ENCODE measurements at places on chromosomes 3 and 15. TPM values are rescaled to one million over a fixed set of nuclear protein-coding genes. Genes with fewer than 3 reads are reported as not detected.

DNA sequence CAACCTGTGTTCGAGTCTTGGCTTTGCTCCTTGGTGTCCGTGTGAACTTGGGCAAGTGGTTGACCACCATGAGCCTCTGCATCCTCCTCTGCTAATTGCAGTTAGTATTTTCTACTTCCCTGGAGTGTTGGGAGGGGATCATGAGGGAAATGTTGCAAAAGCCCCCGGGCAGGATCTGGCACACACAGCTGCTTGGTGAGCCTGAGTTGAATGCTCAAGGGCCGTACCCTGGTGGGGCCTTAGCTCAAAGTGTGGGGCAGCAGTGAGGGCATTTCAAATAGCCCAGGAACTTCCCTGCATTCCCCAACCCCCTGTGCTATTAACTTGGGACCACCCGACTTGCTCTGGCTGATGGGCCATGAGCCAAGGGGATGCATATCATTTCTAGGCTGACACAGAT lies 94.9 kb upstream of the SLC6A11 start:
- DNase-seq: no peak

- DNase-seq: no peak
These were observed 115.6 kb downstream of the GREM1 start for GRCh38 chr15:32833379-32833821.

DNA sequence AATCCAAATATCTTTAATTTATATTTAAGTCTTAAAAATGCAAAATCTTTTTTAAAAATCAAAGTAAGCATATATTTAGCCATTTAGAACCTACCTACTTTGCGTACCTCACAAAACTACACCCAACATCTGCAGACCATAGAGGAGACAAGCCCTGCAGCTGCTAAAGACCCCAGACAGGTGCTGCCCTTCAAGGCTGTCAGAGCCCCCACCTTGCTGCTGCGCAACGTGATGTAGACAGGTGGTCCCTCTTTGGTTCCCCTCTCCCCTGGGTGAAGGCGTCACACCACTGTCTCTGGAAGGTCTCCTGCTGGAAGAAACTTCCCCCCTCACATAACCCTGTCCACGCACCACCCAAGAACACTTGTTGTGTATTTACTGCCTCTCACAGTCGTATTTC lies 204.5 kb downstream of the ARRDC4 start:
- no peak for DNase-seq

Gene ST8SIA2
- not detected for total RNA-seq

- DNase-seq: no peak
These were observed 167.3 kb downstream of the C3orf70 start for GRCh38 chr3:184985586-184985985.

DNA sequence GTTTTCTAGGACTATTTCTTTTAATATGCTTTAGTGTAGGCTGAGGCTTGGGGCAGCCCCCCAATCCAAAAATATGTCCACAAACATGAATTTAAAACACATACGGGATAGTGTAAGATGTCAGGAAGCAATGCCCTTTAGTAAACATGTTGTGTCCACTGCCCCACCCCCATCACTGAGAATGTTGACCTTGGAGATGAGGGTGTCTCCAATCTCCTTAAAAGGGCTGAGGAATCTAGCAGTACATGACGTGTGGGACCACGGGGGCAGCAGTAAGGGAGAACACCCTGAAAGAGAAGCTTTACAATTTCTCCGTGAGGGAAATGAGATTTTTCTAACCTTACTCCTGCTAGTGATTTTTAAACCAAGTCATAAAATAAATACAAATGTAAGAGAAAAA lies 84.7 kb downstream of the SQOR start:
- no peak for DNase-seq

- no peak for DNase-seq
These were observed 940 bp downstream of the BOC start for GRCh38 chr3:113212150-113212843.

DNA sequence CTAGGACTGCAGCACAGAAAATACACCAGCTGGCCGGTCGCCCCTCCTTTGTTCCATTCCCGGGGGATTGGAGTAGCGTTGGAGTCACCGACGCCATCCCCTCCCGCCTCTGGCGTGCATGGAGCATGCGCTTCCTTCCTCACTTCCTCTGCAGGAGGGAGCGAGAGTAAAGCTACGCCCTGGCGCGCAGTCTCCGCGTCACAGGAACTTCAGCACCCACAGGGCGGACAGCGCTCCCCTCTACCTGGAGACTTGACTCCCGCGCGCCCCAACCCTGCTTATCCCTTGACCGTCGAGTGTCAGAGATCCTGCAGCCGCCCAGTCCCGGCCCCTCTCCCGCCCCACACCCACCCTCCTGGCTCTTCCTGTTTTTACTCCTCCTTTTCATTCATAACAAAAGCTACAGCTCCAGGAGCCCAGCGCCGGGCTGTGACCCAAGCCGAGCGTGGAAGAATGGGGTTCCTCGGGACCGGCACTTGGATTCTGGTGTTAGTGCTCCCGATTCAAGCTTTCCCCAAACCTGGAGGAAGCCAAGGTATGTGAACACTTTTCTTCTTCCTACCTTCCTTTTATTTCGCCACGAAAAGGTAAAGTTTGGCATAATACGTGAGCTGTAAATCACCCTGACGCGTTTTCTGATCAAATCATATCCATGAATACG lies at the start of gene SCG3:
Gene SCG3 (plus strand): TSS at position 201 of the 661 bp plus-strand sequence. CDS start 253 bp downstream, at position 454.
- peak; percentile 68 for DNase-seq

- DNase-seq: no peak
These were observed 46.1 kb downstream of the CMTM6 start for GRCh38 chr3:32456429-32457130.

Gene PRSS50
- total RNA-seq: not detected

- no peak for DNase-seq
These were observed 204.9 kb downstream of the TNIK start for GRCh38 chr3:171255236-171255806.

DNA sequence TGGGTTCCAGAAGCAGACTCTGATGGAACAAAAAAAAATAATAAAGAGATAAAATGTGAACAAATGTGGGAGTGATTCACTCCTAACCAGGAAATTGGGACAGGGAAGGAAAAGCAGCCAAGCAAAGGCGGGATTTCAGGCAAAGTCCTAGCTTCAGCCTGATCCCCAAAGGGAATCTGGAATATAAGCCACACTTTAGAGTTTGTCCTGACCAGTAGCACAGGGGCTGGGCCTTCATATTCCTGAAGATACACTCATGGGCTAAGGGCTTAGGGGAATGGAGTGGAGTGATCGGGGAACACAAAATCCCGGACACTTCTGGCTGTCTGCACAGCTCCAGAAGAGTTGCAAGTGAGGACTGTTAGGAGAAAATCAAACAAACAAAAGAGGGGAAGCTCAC lies 135.0 kb upstream of the COL8A1 start:
- no peak for DNase-seq

GRCh38 chr3:191958980-191959671 lies 498.2 kb downstream of the PYDC2 start:
- DNase-seq: no peak

DNA sequence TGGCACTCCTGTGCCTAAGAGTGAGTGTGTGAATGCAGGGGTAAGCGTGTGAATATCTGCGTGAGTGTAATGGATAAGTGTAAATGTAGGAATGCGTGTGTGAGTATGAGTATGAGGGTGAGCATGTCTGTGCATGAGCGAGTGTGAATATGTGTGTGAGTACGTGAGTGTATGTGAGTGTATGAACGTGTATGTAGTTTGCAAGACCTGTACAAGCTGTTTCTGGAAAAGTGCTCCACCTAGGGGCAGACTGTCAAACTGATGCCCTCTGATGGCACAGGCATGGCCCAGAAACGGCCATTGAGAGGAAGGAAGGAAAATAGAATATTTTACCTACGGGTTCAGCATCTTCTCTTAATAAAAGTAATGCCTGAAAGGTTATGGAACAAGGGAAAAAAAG lies 24.4 kb upstream of the FRMD4B start:
- DNase-seq: peak; percentile 74

- no peak for DNase-seq
These were observed 178.9 kb downstream of the KCNMB2 start for GRCh38 chr3:178714925-178715832.

GRCh38 chr3:152717252-152717651 lies 117.7 kb upstream of the P2RY1 start:
- no peak for DNase-seq

Gene NDUFAF3
- 98.1 TPM for total RNA-seq

DNA sequence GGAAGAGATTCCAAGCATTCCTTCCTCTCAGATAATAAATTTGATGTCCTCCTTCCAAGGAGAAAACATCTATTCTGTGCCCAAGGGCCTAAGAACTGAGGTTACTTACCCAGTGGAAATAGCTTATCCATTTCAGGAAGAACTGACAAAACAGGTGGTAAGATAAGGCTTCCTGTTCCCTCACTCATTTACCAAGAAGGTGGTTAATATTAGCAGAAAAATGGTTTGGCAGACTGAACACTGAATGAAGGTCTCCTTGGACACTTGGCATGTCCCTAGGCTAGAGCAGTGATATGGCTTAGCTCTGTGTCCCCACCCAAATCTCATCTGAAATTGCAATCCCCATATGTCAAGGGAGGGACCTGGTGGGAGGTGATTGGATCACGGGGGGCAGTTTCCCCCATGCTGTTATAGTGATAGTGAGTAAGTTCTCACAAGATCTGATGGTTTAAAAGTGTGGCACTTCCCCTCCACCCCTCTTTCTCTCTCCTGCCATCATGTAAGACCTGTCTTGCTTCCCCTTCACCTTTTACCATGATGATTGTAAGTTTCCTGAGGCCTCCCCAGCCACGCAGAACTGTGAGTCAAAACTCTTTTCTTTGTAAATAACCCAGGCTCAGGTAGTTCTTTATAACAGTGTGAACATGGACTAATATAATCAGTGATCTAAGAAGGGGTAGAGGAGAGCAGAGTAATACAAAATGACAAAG lies 127.4 kb downstream of the ST8SIA2 start:
- no peak for DNase-seq

GRCh38 chr15:58147171-58147611 lies 9.0 kb downstream of the AQP9 start:
- no peak for DNase-seq

Gene CHCHD6
- total RNA-seq: 4.1 TPM

DNA sequence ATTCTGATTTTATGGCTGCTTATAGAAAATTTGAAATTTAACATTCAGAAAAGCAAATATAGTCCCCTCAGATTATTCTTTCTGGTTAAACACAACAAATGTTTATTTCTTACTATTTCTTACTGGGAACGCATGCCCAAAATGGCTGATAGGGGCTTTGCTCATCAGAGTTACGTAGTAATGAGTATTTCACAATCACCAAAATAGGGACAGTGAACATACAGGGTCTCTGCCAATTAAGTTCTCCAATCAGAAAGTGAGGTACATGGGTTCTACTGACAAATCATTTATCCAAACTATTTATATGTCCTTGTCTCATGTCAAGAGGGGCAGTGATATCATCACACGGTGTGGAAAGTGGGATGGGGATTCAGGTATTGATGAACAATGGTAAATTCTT lies 154.5 kb downstream of the BCHE start:
- no peak for DNase-seq

- DNase-seq: no peak
These were observed 26.5 kb downstream of the KPNA4 start for GRCh38 chr3:160538895-160539294.

- DNase-seq: no peak
These were observed 79.8 kb downstream of the CNTN6 start for GRCh38 chr3:1172644-1173043.

GRCh38 chr3:152628496-152628895 lies 206.4 kb upstream of the P2RY1 start:
- DNase-seq: no peak

Gene MIX23
- 35.1 TPM for total RNA-seq

GRCh38 chr15:37574985-37575384 lies 359.5 kb upstream of the TMCO5A start:
- DNase-seq: no peak

Gene CPN2
- total RNA-seq: not detected

DNA sequence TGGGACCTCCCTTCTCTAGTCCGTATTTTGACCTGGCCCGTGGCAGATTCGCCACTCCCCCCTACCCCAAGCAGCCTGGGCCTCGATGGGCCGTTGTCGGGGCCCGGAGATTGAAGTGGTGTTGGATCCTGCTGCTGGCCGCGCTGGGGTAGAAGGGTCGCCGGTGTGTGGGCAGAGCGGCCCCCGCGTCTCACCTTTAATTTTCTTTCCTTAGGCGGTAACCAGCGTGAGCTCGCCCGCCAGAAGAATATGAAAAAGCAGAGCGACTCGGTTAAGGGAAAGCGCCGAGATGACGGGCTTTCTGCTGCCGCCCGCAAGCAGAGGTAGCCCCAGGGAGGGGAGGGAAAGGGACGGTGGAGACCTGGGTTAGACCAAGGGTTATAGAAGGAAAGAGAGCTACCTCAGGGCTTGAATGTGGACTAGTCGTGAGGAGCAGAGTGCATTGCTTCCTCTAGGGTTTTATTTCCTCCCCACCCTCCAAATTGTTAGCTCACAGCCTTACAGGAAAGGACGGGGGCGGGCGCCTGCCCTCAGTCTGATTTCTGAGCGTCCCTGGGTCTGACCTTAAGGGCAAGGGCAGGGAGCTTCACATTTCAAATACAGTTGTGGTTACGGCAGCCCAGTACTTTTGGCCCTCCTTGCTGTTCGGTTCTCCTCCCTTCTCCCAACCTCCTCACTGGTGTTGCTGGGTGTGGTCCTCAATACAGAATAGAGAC lies 799 bp downstream of the SERF2 start:
- DNase-seq: peak; percentile 35

Gene GRM7
- total RNA-seq: not detected

DNA sequence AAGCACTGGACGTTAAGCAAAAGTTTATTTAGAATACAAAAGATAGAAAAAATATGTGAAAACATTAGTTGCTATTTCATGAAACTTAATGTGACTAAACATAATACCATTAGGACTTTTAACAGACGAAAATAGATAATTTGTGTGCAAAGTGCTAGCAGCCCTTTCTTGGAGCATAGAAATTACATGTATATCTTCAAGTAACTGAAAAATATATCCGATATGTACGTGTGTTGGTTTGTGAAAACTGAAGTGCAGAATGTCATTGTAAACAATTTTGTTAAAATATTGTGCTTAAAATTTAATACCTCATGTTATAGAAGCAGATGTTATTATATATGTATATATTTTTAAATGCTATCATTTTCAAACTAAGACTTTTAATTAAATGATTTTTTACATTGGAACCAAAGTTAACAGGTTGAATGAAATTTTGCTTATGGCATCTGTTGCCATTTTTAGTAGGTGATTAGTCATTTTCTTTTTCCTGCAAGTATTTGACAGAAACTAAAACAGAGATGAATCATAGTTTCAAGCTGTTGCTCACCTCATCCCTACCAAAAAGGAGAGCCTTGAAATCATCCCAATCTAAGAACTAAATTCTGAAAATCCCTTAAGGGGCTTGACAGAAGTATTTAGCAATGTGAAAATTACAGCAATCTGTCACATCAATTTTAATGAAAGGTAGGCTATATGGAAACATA lies 334.8 kb downstream of the NAALADL2 start:
- DNase-seq: no peak

GRCh38 chr3:15845475-15845874 lies 47.7 kb upstream of the ANKRD28 start:
- DNase-seq: no peak

DNA sequence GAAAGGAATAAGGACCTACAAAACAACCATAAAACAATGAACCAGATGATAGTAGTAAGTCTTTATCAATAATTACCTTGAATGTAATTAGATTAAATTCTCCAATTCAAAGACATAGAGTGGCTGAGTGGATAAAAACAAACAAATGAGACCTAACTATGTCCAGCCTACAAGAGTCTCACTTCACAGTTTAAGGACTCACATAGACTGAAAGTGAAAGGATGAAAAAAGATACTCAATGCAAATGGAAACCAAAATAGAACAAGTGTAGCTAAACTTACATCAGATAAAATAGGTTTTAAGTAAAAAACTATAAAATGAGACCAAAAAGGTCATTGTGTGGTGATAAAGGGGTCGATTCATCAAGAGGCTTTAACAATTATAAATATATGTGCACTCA lies 21.9 kb upstream of the NR1I2 start:
- no peak for DNase-seq

Gene ZNF385D
- not detected for total RNA-seq

All from activated CD4-positive, alpha-beta memory T cell treated with anti-CD3 and anti-CD28 coated beads, Interleukin-2, amount 10 ng/mL, durations not matched to agents 7 days and 5 days (primary cell).